AG10803 (cell line): ENCODE measurements at places on chromosomes 13 and 19.

GRCh38 chr19:28242317-28242927, 970.5 kb downstream of the UQCRFS1 start:
- peak; percentile 43 for DNase-seq

DNA sequence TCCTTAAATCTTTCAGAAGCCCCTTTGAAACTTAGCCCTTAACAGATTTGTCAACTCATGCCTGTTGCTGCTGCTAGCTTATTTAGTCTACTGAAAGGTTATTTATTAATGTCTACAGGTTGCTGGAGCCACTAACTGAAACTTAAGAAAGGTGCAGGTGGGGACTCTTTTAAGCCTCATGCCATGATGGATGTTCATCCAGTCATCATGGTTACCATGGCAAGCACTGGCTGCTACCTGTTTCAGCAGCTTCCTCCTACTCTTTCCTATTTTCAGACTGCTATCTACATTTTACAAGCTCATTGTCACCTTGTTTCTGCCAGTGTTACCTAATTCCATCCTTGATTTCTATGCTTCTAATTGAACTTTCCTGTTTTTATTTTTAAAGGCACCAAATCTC, 27.1 kb downstream of the DGKH start:
- no peak for DNase-seq

DNA sequence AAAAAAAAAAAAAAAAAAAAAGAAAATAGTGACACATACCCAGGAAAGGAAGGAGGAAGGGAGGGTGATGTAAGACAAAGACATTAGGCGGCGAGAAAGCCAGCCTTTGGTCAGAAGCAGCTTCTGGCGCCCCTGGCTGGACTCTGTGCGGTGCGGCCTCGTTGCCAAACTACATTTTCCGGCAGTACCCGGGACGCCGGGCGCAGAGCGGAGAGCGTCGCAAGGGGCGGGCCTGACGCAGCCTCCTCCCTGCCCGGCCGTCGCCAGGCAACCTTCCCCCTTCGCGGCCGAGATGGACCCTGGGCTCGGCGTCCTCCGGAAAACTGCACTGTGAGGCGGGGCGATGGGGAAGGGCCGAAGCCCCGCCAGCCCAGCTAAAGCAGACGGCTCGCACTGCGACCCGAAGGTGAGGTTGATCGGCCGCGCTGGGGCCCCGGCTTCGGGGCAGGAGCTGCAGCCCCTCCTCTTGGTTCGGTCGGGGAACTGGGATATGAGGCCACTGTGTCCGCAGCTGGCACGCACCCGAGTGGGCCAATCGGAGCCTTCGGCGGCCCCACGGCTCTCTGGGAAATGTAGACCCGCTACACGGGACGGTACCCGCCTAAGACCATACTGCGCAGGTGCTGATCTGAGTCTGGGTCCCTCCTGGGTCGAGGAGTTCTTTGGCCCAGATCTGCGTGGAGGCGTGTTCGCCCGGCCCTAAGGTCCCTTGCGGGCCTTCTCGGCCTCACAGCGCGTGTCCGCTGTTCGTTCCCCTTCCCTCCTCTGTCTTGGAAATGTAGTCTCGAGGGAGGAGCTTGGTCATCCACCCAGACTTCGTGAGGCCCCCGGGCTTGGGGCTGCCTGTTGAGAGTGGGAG, 2.3 kb upstream of the MZF1 start:
- peak; percentile 91 for DNase-seq

DNA sequence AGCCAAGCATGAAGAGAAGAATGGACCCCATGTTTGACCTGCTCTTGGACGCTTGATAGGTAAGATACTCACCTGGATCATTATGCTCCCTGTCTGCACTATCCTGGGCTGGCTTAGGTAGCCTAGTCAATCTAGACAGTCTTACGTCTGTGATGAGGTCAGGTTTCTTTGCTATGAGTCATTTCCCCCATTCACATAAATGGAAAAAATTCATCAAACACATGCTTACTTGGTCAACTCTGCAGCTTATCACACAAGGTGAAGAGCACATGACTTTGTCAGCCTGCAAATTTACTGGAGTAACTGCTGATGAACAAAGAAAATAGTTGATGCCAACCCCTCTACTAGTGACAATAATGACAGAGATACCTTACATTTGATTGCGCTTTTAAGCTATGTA, 170.0 kb downstream of the NUFIP1 start:
- peak; percentile 50 for DNase-seq

GRCh38 chr19:3133793-3134116, 2.1 kb upstream of the GNA15 start:
- no peak for DNase-seq
